GM04504 (cell line): ENCODE measurements at places on chromosomes 4 and X.

GRCh38 chr4:77193511-77194102 is 36.6 kb downstream of the CCNG2 start:
- no peak for DNase-seq

- DNase-seq, result no peak
These were observed at the start of gene SLC2A9 for GRCh38 chr4:10020871-10021652. Gene SLC2A9 (minus strand): TSS chr4:10021497. CDS start chr4:10021429, 68 bp downstream.

DNA sequence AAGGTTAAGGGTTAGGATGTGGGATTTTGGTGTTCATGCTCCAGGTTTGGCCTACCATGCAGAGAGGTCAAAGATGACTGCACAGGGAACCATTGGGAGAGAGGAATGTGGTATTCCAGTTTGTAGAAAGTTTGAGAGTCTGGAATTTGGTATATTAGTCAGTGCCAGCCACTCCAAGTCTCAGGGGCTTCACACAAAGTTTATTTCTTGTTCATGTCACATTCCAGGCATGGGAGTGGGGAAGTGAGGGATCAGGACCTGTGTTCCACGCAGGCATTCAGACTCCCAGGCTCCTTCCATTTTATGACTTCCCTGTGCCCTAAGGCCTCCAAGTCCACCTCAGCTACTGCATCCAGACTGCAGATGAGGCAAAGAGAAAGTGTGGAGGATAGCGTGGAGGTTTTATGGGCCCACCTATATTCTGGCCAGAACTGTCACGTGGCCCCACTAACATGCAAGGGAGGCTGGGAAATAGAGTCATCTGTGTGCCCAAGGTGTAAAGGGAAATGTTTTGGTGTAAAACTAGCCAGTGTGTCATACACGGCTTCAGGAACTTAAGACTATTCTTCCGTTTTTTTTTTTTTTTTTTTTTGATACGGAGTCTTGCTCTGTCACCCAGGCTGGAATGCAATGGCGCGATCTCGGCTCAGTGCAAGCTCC is 140.6 kb upstream of the SCML1 start:
- no peak for DNase-seq

- DNase-seq, result no peak
These were observed 161.9 kb upstream of the GPRIN3 start for GRCh38 chr4:89469516-89469915.

DNA sequence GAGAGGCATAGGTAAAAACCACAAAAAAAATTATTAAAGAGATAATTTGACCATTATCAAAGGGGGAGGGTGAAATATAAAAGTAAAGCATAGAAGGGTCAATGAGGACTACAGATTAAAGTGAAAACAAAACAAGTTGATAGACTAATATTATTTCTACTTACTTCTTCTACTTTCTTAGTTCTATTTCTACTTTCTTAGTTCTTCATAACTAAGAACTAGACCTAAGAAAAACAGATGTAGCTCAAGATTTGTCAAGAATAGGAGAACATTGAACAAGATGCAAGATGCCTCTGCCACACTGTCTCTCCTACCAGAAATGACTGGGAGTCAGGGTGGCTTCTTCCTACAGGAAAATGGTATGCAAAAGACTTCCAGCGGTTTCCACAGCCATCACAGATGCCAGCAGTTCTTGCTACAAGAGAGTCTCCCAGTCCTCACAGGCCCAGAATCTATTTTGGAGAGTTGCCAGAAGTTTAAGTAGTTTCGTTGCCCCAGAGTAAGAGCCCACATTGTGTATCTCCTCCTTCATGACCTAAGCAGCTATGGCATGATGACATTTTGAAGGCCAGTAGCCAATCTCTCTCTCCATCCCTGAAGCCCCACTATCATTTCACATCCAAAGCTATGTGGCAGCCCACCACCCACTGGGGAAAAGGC is 42.9 kb upstream of the DDX60 start:
- no peak for DNase-seq

- DNase-seq, result no peak
These were observed 1066.0 kb downstream of the FSTL5 start for GRCh38 chr4:161097821-161098220.

- no peak for DNase-seq
These were observed 598.4 kb upstream of the FTHL17 start for GRCh38 chrX:31670245-31670644.

GRCh38 chrX:56366901-56367300 is 134.7 kb downstream of the KLF8 start:
- DNase-seq, result no peak
